Activated CD8-positive, alpha-beta memory T cell treated with anti-CD3 and anti-CD28 coated beads for 1 hour (primary cell): ENCODE measurements at places on chromosomes 4 and X.

DNA sequence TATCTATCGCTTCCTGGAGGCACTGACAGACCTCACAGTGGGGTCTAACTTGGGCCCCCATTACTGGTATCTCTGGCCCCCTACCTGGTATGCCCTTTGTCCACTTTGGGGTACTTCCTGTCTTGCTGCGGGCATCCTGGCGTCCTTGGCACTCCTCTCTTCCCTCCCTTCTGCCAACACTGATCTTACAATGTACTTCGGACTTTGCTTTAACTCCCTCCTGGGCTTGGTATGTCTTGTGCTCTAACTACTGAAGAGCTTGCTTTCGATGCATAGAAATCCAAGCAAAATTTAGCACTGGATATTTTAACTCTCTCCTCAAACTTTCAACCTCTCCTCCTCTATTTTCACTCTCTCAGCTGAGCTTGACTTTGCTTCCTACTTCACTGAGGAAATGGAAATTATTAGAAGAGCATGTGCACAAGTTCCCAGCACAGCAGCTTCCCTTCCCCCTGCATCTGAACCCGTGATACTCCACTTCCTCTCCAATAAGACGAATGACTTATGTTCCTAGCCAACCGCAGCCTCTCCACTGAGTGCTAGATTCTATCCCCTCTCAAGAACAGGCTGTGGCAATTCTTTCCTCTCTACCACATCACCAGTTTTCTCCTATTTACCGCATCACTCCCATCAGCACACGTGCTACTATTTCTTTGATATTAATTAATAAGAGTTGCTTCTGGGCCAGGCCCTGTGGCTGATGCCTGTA is 52.9 kb downstream of the SUPT20HL2 start:
- DNase-seq, result no peak

DNA sequence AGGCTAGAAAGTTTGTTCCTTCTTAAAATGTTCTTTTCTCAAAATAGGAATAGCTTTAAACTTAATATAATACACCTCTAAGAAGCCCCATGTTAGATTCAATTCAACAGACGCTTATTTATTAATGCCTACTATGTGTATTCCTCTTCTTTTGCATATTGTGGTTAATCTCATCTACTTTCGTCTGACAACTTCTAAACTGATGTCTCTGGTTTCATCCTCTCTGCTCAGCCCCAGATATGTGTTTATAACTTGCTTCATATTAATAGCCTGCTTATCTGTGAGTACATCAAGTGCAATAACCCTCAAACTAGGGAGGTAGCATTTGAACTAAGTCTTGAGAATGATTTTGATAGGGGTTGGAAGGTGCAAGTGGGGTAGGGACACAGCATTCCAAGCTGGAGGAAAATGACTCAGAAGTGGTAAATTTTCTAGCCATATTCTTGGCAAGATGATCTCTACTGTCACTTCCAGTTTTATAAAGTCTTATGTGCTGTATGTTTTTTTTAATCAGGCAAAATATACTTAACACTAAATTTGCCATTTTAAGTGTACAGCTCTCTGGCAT is 37.0 kb downstream of the STK26 start:
- DNase-seq, result no peak

DNA sequence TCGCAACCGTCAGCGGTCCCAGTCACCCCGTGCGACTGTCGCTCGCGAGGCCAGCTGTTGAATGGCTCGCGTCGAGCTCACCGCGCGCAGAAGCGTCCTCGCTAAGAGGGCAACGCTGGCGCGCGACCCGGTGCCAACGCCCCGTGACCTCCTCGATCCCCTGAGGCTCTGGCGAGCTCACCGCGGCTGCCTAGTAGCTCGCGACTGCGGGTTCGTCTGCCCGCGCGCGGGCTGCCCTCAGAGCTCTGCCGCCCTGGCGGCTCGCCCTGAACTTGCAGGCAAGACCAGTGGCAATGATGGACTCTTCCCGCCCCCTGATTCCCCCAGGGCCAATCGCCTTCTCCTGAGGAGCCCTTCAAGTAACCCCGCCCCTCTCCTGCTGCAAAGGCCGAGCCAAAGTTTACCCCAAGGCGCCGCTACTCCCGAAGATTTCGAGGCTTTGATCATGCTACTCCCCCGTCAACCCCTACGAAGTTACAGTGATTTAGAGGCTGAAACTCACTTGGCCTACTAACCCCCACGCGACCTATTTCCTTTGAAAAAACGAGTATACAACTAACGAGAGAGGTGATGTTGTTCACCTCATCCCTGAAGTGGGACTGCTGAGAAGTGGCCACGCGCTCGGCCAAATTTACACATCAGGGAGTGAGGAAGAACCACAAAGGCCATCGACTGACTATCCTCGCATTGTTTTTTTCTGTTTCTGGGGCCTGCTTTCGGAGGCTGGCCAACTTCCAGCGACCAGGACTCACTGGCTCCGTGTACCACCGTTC is 37.5 kb downstream of the PGRMC1 start:
- DNase-seq, result no peak

DNA sequence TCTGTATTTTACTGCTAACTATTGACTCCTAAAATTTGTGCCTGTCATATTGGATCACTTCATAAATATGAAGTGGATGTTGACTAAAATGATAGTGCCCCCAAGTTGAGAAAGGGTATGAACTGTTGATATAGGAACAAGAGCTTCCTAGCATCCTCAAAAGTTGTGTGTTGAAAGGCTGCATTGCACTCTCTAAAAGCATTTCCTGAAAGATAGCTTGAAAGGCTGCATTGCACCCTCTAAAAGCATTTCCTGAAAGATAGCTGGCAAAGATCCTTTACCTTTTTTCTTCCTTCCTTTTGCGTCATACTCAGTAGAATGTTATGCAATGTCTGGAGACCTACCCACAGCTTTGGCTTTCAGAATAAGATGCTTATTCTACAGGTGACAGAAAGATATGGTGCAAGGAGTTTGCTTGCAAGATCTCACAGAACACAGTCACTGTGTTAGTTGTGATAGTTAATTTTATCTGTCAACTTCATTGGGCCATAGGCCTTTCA is 274.6 kb upstream of the GALNTL6 start:
- DNase-seq, result no peak

- no peak for DNase-seq
Observed at GRCh38 chr4:89298788-89299152, 8.8 kb downstream of the GPRIN3 start.

DNA sequence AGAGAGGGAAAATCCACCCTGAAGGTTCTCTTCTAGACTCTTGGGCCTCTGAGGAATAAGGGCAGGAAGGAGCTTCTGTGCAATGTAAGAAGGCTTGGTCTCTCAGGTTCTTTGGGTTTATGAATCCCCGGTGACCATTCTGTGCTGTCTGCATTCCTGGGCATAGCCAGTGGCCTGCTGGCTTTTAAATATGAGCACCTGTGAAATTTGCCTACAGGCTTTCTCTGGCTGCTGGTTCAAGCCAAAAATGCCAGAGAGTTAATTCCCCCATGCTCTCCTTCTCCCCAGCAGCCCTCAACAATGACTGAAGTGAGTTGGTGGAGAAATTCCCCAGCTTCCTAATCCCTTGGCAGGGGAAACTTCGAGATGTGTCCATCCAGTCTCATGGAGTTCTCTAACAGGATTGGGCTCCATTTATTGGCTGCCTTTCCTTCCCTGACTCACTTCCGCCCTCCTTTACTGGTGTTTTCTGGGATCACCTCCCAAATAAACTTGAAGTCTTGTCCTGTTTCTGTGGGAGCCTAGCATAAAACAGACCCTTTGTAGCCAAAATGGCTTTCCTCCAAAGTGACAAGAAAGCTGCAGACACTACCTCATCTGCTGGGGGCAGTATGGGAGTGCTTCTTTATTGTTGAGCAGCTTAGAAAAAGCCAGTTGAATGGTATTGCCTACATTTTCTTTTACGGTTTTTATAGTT is 179.4 kb upstream of the CASK start:
- DNase-seq, result no peak

DNA sequence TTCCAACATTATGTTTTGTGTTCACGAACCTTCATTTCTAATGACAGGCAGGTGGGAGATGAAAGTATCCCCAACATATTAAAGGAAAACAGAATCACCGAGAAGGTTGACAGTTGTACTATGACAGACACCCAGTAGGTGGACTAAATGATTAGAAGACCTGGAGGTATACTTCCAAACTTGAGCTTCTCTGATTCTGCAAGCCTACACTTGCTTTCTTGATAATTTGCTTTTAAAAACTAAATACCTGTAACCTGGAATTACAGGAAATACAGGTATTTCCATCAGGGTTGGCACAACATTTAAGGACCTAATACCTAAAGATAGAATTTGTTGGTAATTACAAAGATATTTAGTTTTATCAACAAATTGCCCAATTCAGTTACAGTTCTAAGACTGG is 43.4 kb downstream of the C4orf51 start:
- no peak for DNase-seq

DNA sequence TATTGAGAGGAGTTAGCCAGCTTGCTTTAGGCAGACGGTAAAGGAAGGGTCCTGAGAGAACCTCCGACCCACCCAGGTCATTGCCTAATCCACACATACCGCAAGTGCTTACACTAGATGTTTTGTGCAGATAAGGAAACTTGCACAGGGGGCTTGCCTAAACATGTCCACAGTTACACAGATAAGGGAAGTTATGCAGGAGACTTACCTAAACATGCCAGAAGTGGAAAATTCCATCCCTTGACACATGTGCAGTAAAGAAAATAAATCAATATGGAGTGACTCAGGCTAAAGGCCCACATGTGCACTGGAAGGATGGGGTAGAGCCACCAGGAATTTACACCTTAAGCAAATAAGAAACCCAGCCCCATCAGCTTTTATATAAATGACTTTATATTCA is 232.8 kb upstream of the HDX start:
- no peak for DNase-seq

GRCh38 chr4:1195109-1195671 is 22.8 kb upstream of the SPON2 start:
- DNase-seq, result no peak

GRCh38 chr4:74635490-74636123 is 158.7 kb downstream of the BTC start:
- no peak for DNase-seq

DNA sequence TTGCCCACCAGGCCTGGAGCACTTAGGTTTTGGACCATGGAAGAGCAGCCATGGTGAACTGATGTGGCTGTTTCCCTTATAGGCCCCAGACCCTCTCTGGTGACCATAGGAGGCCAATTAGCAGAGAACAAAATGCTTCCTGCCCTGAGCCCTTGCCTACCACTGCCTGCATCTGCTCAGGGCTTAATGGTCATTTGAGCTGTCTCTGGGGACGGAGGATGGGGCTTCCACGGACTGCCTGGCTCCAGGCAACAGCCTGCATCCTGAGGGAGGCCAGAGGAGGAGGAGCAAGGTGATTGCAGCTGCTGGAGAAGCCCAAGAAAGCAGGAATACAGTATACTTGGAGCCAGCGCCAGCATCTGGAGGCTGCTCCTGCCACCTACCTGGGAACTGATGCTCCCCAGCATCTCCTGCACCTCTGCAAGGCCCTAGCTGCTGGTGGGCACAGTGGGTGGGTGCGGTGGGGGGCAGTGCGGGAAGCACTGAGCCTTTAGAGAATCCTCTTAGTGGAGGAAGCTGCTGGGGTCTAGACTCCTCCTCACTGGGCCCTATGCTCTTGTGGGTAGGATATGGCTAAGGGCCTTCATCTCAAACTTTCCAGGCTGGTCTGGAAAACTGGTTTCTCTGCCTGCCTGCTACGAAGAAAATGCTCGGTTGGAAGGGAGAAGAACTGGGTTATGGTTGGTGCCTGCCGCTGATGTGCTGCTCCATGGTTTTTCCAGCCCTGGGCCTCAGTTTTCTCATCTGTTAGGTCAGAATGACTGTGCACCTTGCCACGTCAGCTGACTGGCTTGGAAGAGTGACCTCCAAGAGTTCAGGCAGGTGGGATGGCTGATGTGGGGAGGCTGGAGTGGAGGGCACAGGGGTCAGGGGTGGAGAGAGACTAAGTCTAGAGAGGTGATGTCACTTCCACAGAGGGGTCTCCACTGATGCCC is 158.8 kb upstream of the PJA1 start:
- DNase-seq, result no peak

DNA sequence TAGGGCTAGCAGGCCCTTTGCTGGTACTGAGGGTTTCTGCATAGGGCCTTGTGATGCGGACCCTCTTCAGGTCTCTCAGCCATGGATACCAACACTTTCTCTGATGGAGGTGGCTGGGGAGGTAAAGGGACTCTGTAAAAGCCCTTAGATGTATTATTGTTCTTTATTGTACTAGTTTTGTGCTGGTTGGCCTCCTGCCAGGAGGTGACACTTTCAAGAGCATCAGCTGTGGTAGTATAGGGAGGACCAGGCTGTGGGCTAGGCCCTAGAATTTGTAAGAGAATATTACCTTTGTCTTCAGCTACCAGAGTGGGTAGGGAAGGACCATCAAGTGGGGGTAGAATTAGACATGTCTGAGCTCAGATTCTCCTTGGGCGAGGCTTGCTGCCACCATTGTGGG is 936.3 kb downstream of the CENPC start:
- DNase-seq, result no peak

- DNase-seq, result no peak
Observed at GRCh38 chrX:2397229-2398063, 103.3 kb downstream of the DHRSX start.

GRCh38 chrX:52811065-52811625 is at the start of gene XAGE5:
TSS of gene XAGE5 (plus strand) at chrX:52811287. CDS start at chrX:52812567, 1,280 bp downstream.
- no peak for DNase-seq

DNA sequence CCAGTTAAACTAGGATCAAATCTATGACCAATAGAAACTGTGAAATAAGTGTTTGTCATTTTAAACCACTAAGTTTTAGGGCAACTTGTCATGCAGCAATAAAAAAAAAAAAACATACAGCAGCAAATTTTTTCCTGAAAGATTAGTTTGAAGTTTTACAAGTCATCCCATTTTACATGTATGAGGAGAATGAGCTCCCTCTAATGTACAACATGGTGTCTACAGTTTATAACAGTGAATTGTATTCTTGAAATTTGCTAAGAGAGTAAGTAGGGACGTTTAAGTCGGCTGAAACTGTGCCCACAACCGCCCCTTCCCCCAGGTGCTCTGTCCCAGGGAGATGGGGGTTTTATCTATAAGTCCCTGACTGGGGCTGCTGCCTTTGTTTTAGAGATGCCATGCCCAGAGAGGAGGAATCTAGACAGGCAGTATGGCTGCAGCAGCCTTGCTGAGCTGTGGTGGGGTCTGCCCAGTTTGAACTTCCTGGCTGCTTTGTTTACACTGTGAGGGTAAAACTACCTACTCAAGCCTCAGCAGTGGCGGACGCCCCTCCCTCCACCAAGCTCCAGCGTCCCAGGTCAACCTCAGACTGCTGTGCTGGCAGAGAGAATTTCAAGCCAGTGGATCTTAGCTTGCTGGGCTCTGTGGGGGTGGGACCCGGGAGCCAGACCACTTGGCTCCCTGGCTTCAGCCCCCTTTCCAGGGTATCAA is 499.3 kb upstream of the CT83 start:
- DNase-seq, result no peak

GRCh38 chr4:87122252-87122651 is 98.2 kb downstream of the KLHL8 start:
- DNase-seq, result no peak

- no peak for DNase-seq
Observed at GRCh38 chr4:79492148-79492547, 84.1 kb upstream of the GK2 start.
